ENCODE measurements at places on chromosomes 4 and X.

DNA sequence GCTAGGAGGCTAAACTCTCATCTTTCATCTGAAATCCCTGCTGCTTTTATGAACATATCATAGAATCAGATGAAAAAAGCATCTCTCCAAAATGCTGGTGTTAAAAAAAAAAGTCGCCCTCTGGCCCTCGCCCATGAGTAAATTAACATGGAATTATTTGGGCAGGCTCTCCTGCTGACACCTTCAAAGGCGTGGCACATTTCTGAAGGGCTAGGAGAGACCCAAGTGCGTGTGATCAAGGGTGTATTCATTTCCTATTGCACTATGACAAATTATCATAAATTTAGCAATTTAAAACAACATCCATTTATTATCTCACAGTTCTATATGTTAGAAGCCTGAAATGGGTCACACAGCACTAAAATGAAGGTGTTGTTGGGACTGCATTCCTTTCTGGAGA lies 5.1 kb downstream of the ANXA3 start:
- DNase-seq = no peak

GRCh38 chr4:155609455-155610059 lies 57.1 kb upstream of the GUCY1A1 start:
- no peak for DNase-seq

DNA sequence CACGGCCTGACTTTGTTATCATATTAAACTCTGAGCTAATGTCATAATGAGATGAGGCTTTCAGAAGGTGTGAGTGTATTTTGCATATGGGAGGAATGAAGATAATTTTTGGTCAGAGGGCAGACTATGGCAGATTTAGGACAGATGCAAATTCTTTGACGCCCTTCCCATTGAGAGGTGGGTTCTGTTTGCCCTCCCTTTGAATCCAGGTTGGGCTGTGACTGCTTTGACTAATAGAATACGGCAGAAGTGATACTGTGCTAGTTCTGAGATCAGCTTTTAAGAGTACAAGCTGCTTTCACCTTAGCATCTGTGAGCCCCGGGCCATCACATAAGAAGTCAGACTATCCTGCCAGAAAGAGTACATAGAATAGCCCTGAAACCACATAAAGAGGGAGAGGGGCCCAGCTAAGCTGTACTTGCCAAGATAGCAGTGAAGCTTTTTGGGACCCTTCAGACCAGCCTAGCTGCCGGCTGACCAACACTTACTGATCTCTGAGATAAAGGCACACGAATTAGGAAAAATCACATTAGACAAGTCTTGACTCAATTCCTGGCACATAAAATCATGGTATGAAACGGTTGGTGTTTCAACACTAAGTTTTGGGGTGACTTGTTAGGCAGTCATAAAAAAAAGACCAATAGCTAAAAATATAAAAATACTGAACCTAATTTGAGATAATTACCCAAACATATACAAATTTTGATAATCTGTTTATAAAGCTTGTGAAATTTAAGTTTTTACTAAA lies 166.7 kb upstream of the SH3RF1 start:
- no peak for DNase-seq

DNA sequence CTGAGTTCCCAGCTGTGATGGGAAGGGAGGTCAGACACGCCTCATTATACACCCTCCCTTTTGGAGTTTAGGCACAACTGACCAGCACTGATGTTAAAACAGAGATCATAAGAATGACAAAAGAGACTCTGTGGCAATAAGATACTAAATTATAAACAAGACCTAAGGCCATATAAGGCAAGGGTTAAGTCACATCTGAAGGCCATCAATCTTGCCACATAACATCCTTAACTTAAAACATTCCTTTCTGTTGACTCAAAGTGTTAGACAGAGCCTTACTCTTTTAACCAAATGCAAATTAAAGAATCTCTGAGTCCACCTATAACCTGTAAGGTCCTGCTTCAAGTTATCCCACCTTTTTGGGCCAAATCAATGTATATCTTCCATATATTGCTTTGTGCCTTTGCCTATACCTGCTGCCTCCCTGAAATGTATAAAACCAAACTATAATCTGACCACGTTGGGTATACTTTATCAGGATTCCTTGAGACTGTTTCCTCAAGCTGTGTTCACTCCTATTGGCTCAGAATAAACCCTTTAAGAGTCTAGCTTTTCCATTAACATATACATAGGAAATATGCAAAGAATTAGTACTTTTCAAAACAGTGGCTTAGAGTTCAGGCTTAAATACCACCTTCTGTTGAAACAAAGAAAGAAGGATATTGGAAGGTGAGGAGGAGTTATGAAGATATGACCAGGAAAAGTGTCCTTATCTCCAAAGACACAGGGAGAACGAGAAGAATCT lies 214.4 kb upstream of the PPP1R2C start:
- no peak for DNase-seq

GRCh38 chr4:73021634-73022033 lies 47.9 kb downstream of the COX18 start:
- no peak for DNase-seq

GRCh38 chrX:132631579-132632232 lies 142.9 kb upstream of the MBNL3 start:
- DNase-seq = no peak

DNA sequence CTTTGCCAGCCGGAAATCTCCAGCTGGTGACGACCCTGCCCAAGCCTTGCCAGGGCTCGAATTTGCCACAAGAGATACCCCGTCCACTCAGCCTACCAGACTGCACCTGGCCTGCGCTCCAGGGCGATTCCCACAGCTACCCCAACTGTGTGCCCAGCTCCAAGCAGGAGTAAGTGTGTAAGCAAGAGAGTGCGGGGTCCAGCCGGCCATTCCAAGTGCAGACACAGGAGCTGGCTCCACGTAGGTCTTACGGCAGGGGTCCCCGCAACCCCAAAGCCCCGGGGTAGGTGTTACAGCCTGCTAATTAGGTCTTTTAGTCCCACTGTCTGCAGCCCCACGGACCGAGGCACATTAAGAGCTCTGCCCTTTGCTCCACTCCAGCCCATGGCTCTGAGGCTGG lies 1305.2 kb downstream of the ARAP2 start:
- no peak for DNase-seq

GRCh38 chr4:184362396-184362795 lies 112.0 kb downstream of the IRF2 start:
- no peak for DNase-seq

DNA sequence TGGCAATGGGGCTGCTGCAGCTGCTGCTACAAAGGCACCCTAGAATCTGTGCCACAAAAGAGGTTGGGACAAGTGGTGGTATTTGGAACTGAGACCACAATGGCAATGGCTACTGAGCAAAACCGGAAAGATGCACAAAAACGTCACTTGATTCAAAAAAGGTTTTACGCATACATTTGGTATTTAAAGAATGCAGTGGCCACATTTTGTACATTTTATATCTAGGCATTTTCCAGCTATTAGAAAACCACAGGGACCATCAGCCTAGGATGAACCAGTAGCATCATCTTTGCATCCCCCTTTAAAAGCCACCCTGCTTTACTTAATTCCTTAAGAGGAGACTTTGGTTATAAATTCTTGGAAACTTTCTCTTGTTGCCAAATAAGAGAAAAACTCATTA lies 104.8 kb upstream of the CXCL13 start:
- no peak for DNase-seq

DNA sequence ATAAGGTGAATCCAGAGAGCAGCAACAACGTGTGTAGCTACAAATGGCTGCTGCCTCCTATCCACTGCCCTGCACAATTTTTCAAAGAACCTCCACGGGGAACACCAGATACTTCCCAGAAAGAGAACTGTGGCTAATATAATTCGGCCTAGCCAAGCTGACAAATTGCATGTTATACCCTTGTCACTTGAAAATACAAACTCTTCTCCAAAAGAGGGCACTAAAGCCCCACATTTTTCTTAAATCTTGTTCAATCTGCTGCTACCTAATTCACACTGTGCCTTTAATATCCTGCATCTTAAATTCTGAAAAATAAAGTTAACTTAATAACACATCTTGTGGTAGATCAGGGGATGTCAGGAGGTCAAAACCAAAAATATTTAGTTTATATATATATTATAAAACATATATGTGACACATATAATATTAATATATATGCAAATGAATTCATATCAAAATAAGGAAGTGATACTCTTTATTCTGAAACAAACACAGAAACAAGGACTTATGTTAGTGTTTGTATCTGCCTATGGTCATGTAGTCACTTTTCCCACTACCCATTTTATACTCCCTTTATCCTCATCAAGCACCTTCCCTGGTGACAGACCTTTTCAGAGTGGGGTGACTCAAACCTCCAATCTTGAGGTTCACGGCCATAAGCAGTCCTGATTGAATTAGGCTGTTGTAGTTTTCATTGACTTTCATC lies 24.1 kb downstream of the CT45A1 start:
- no peak for DNase-seq

GRCh38 chr4:16083241-16084191 lies at the start of gene PROM1:
Gene PROM1 (minus strand): TSS chr4:16084023. CDS start chr4:16075906, 8,117 bp downstream.
- DNase-seq = no peak

- no peak for DNase-seq
These were observed 338.0 kb downstream of the SPOCK3 start for GRCh38 chr4:166896254-166896653.

- DNase-seq = no peak
These were observed 71.2 kb downstream of the SLC10A7 start for GRCh38 chr4:146450524-146450923.

DNA sequence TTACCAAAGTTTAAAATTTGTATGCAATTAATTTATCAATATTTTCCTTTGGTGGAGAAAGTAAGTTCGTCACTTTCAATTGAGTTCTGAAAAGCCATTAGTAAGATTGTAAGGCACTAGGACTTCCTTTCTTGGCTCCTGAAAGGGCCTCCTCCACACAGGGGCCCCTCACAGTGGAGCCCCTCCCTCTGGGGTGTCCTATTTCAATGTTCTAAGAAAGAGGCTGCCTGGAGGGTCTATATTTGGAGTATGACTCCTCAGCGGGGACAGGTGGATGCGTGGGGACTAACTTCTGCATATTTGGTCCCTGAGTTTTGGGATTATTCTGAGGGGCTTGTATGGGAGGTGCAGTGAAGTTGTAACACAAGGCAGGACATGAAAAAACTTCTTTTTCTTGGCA lies 1.6 kb upstream of the ARMCX4 start:
- DNase-seq = no peak

- DNase-seq = no peak
These were observed 41.2 kb downstream of the LIN54 start for GRCh38 chr4:82969414-82969813.

DNA sequence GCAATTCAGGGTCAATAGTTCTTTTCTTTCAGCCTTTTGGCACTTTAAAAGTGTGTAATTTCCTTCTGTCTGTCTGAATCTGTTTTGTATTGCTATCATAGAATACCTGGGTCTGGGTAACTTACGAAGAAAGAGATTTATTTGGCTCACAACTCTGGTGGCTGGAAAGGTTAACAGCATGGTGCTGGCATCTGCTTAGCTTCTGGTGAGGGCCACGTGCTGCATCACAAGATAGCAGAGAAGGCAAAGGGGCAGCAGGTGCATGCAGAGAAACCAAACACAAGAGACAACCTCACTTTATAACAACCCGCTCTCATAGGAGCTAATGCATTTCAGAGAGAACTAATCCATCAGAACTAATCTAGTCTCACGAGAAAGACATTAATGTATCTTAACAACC lies 18.8 kb downstream of the RGN start:
- no peak for DNase-seq

- DNase-seq = no peak
These were observed 71.1 kb downstream of the HADH start for GRCh38 chr4:108060686-108061321.

DNA sequence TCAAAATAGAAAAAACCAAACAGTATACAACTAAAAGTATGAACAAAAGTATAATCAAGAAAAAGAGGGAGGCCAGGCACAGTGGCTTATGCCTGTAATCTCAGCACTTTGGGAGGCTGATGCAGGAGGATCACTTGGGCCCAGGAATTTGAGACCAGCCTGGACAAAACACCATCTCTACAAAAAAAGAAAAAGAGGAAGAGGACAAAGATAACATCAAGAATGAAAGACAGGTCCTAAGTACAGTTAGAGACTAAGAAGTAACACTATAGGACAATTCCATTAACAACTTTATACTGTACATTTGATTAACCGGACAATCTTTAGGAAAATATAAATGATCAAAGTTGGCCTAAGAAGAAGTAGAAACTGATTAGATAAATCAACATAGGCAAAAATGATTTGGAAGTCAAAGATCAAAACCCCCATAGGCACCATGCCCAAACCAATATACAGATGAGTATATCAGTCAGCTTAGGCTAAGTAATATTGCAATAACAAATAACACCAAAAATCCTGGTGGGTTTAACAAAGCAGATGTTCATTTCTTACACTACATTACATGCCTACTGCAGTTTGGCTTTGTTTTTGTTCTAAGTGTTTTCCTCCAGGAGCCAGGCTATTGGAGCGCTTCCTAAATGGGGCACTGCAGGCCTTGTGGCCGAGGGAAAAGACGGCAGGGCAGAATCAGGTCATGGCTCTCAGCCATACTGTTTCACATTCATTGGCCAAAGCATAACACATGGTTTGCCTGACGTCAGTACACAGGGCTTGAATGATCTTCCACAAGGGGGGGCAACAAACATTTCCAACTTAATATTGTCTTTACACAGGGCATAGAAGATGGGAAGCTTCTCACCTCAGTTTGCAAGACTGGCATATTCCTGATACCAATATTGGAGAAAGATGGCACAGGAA lies 42.2 kb upstream of the HGFAC start:
- no peak for DNase-seq

- no peak for DNase-seq
These were observed 63.4 kb upstream of the TMEM164 start for GRCh38 chrX:109939498-109939897.

- no peak for DNase-seq
These were observed 103.0 kb upstream of the TAPT1 start for GRCh38 chr4:16329125-16329796.

DNA sequence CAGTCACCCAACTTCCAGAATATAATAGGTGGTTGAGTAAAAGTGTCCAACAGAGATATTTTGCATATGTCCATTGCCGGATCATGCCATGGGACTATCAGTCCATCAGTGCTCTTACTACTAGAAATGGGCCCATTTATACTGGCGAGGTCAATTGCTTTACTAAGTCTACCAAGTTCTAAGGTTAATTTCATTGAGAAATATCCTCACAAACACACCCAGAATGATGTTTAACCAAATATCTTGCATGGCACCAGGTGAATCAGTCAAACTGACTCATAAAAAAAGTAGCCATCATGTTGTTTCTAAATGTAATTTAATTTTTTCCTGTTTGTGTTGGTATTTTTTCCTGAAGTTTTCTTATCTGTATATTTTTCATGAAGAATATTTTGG lies 1217.0 kb downstream of the RAPGEF2 start:
- no peak for DNase-seq

GRCh38 chrX:25108481-25108880 lies 92.7 kb upstream of the ARX start:
- no peak for DNase-seq

GRCh38 chr4:84677995-84678394 lies 95.1 kb downstream of the CDS1 start:
- no peak for DNase-seq

- no peak for DNase-seq
These were observed 14.4 kb upstream of the TLR8 start for GRCh38 chrX:12891915-12892506.

Data from SHP77 (cell line).